ENCODE measurements at places on chromosomes 7 and 10.

DNA sequence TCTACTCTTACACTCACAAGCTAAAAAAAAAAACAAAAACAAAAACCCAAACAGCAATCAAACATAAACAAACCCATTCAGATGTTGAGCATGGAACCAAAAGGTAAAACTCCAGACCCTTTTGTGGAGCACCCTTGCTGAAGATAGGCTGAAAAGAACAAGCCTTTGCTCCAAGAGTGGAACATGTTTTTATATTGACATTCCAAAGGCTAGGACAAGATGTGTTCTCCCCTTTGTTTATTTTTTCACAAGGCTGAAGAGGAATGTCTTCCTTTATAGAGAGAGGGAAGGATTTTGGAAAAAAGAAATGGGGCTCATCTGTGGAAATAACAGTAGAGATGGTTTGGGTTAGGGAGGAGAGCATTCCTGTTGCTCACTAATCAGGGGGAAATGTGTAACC, 87.2 kb upstream of the ELMO1 start:
- H3K36me3 ChIP-seq = no peaks in the 10 kb centered on the region
- no peak overlapping the region for H3K4me3 ChIP-seq
- no peaks in the 10 kb centered on the region for H3K4me1 ChIP-seq
- peaks cover 23% of the 10 kb centered on the region for H3K27me3 ChIP-seq

DNA sequence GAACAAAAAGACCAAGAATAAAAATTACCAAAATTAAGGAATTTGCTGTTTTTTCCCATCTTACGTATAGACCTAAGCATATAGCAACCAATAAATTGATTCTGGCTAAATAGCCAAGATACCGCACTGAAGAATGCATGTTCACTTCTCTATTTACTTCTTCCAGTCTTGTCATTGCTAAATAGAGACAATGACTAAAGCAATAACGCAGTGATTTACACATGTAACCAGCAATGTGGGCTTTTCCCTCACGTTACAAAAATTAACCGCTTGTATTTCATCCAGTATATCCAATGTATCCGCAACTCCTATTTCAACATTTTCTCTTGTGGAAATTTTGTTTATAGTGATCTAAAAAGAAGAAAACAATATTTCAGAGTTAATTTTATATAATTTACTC, 5.6 kb downstream of the TMEM168 start:
- no peak overlapping the region for H3K27ac ChIP-seq
- H3K4me1 ChIP-seq = peaks cover 50% of the 10 kb centered on the region
- H3K27me3 ChIP-seq = no peaks in the 10 kb centered on the region

DNA sequence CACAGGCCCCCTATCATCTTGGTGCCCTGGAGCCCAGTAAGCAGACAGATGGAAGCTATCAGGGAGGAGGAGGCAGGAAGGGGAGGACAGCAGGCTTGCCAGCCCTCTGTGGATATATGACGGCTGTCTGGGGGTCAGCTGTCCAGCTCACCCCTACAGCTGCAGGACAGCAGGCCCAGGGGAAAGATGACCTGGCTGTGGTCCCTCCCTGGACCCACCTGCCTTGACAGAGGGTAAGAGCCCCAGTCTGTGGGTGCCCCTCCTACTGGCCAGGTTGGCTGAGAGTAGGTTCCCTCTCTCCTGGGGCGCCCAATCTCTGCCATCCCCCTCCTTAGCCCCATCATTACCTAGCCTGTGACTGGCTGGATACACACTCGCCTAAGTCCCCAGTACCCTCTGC, 62.5 kb downstream of the C10orf143 start:
- DNase-seq = no peak
- H3K27ac ChIP-seq = no peak overlapping the region
- peaks cover 13% of the 10 kb centered on the region for H3K27me3 ChIP-seq
- no peak overlapping the region for H3K4me3 ChIP-seq
- no peaks in the 10 kb centered on the region for H3K4me1 ChIP-seq

DNA sequence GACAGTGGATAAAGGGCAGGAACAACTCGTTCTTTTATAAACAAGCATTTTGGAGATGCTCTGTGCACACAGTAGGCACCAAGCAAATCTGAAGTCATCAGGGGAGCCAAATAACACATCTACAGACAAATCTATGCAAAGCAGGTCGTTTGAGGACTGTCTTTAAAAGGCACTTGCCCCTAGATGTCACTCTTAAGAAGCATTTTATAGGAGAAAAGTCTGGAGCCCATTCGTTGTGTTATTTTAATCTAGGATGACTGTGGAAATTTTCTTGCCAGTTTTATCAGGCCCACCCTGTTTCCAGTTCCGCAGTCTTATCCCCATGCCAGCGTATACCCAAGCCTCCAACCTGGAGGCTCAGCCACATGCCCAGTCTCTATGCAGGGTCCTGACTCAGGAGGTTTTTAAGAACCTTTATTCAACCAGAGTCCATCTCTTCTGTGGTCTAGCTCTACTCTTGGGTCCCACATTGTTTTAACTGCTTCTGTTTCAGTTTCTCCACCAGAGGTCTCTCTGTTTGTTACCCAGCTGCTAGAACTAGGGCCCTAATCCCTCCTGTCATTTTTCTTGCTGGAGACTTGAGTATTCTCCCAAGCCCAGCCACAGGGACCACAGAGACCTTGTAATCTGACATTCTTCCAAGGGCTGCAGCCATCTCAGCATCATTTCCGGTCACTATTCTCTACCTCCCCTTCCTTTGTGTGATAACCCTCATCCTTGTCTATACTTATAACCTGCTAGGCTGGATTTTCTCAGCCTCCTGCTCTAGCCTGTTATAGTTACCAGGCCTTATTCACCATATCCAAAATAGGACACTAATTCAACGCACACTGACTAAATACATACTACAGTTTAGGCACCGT, 26.7 kb downstream of the PIK3CG start:
- peak overlapping the region; percentile 44 for H3K27ac ChIP-seq
- H3K27me3 ChIP-seq = no peaks in the 10 kb centered on the region
- H3K36me3 ChIP-seq = peaks cover 62% of the 10 kb centered on the region
- peaks cover 46% of the 10 kb centered on the region for H3K4me1 ChIP-seq

GRCh38 chr10:7403620-7404019, 7.2 kb downstream of the SFMBT2 start:
- no peak for DNase-seq
- peaks cover 71% of the 10 kb centered on the region for H3K4me1 ChIP-seq
- H3K27ac ChIP-seq = no peak overlapping the region
- H3K27me3 ChIP-seq = no peaks in the 10 kb centered on the region
- H3K36me3 ChIP-seq = peaks cover 3% of the 10 kb centered on the region

DNA sequence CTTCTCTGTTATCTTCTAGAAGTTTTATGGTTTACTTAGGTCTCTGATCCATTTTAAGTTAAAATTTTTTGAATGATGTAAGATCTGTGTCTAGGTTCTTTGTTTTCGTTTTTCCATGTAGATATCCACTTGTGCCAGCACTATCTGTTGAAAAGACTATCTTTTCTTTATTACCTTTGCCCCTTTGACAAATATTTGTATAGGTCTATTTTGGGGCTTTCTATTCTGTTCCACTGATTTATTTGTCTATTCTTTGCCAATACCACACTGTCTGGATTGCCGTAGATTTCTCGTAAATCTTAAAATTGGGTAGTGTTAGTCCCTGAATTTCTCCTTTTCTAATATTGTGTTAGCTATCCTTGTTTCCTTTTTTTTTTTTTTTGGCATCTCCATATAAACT, 71.4 kb upstream of the PDSS1 start:
- no peaks in the 10 kb centered on the region for H3K4me1 ChIP-seq
- H3K4me3 ChIP-seq = no peak overlapping the region
- no peak overlapping the region for H3K27ac ChIP-seq
- peaks cover 85% of the 10 kb centered on the region for H3K27me3 ChIP-seq
